Activated CD4-positive, alpha-beta memory T cell treated with anti-CD3 and anti-CD28 coated beads, Interleukin-2, amount 10 ng/mL, durations not matched to agents 7 days and 5 days (primary cell): ENCODE measurements at places on chromosomes 3 and 15. TPM values are rescaled to one million over a fixed set of nuclear protein-coding genes. Genes with fewer than 3 reads are reported as not detected.

DNA sequence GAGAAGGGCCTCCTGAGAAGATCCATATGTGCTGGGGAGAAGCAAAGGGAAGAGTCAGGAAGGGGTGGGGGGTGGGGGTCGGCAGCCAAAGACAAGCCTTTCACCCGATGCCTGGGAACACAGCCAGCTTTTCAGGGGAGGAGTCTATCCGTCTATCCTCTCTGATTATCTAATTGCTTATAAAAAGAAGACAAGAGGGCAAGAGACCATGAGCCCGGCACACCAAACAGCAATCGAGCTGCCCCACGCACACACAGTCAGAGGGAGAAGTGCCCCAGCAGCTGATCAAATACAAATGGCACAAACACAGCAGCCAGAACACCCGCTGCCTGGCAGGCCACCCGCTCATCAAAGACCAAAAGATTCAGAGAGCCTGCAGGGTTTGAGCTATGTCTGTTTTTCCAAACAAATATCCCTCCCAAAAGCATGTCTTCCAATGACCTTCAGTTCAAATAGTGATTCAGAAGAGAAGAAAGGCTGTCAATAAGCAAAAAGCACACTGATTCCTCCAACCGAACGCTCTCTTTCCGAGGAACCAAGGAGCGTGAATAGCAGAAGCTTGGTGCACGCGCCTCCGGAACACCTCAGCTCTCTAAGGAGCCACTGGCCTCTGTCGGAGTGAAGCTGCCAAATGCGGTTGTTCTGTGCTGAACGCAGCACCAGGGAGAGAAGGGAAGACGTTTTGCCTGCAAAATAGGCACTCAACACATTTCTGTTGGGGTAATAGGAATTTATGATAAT, 419.2 kb downstream of the OCA2 start:
- DNase-seq, result no peak

GRCh38 chr15:33095641-33096040, 98.9 kb downstream of the FMN1 start:
- no peak for DNase-seq

DNA sequence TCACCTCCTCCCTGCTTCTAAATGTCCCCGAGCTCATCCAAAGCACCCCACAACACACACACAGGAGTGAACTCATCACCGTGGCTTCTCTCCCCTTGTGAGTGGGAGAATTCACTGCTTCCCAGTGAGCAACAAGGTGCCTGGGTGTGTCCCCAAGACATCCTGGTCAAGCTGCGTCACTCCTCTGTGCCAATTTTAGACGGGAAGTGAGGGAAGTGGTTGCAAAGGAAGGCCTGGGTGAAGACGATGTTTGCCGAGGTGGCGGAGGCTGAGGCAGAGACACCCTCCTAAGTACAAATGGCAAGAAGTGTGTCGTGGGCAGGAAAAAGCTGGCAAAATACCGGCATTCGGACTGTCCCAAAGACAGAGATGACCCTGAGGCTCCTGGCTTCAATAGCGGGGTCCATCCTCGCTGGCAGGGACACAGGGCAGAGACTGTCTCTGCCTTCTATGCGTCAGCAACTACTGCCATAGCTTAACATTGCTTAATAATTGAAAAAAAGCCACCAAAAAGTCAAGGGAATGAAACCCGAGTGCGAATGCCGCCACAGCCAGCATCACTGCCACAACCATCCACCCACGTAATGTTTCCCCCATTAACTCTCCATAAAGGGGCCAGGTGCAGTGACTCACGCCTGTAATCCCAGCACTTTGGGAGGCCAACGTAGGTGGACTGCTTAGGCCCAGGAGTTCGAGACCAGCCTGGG, 72.8 kb downstream of the VGLL4 start:
- DNase-seq, result no peak

GRCh38 chr3:45952456-45952855, 9.2 kb downstream of the CXCR6 start:
- DNase-seq, result no peak

GRCh38 chr3:124636863-124637296, 93.4 kb upstream of the UMPS start:
- no peak for DNase-seq

DNA sequence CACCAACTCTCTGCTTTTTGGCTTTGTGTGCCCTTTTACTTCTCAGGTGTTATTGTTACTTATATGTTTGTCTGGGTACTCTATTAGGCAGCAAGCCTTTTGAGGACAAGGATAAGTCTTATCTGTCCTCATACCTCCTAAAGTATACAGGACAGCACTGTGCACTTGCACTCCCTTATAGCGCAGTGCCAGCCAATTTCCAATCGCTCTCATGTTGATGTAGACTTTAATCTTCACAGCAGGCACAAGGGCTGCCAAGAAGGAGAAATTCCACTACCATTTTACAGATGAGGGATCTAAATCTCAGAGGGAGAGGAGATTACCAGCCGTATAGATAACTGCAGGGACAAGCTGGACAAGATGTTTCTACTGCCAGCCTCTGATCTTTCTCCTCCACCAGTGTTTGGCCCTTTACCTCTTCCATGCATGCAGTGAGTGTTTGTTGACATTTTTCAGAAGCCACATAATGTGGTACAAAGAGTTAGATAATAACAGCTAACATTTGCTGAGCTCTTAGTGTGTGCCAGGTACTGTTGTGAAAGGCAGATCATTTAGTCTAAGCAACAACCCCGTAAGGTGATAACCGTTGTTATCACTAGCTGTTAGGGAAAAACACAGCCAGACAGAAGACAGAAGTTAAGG, 30.1 kb downstream of the SST start:
- DNase-seq, result no peak

DNA sequence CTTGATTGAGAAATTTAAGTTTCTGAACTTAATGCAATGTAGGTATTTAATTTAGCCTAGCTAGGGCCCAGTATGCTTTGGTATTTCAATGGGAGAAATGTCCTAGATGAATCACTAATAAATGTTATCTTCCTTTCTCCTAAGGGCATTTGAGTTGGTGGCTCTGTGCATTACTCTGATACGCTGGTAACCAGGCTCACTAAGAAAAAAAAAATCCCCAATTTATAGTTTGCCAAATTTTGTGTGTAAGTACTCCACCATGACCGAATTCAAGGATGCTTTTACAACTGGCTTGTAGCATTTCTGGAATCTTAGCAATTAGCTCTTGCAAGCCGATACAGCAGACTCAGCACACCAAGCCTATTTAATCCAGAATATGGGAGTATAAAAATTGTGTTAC, 94.6 kb upstream of the LPP start:
- DNase-seq, result no peak

- no peak for DNase-seq
Measured at GRCh38 chr3:40754994-40755393, 230.2 kb downstream of the ZNF621 start.

DNA sequence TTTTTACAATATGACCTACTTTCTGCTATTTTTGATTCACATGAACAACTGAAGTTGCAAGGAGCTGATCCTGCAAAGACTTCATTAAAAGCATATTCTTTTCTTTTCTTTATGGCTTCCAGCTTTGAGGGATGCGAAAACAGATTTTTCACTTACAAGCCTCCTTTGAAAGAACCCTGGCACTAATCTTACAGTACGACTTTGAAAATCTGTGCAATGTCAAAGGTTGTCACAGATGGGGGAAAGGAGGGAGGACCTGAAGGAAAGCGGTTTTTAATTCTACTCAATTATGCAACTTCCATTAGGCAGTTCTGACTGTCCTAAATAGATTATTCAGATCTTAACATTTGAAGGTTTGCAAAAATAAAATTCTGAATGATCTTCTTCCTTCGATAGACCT, 130.5 kb downstream of the TNIK start:
- no peak for DNase-seq

GRCh38 chr3:43867436-43868072, 176.8 kb downstream of the ABHD5 start:
- no peak for DNase-seq

GRCh38 chr15:66388043-66388363, 1.3 kb downstream of the MAP2K1 start:
- DNase-seq, result no peak

- peak; percentile 41 for DNase-seq
Measured at GRCh38 chr3:126908752-126909275, 74.1 kb upstream of the PLXNA1 start.

GRCh38 chr15:27464941-27465612, 494.1 kb downstream of the GABRG3 start:
- no peak for DNase-seq

DNA sequence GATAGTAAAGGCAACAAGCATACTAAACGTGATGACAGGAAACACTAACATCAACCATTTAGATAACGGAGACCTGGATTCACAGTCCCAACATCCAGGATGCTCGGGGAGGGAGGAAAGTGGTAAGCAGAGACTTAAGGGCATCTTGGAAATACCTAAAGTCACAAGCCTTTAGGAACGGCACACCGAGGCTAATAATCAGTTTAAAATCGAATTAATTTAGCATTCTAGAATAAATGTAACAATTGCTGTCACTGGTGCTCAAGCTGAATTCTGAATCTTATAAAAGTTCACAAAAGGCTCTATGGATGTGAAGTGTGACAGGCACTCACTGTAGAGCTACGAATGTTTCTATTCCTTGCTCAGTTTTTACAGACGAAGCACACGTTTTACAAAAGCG, 1.3 kb downstream of the CD47 start:
- no peak for DNase-seq

GRCh38 chr15:61275901-61276300, 46.8 kb upstream of the RORA start:
- DNase-seq, result no peak

- DNase-seq, result no peak
Measured at GRCh38 chr3:130658678-130659077, 88.0 kb downstream of the PIK3R4 start.

DNA sequence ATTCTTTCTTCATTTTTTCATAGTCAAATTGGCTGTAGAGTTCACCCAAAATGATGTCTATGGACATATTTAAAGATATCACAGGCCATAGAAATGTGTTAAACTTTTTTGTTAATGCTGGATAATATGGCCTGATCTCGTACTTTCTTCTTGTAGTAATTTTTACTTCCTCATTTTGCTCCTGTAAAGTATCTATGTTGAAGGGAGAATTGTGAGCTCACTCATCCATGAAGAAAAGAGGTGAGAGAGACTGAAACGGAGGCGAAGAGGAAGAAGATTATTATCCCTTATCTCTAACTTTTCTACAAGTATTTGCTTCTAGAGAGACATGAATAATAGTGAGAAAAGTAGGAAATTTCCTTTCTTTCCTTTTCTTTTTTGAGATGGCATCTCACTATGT, 613.8 kb upstream of the TBL1XR1 start:
- DNase-seq, result no peak

Gene ROBO1
- not detected for total RNA-seq

Gene SEC22C
- total RNA-seq, result 62.0 TPM

Gene IGSF11
- not detected for total RNA-seq

Gene SERINC4
- 0.15 TPM for total RNA-seq

Gene MNS1
- total RNA-seq, result not detected

Gene ZPLD1
- total RNA-seq, result not detected

Gene PRR23C
- total RNA-seq, result not detected

Gene LDHAL6B
- total RNA-seq, result not detected

Gene XIRP1
- total RNA-seq, result 0.03 TPM
